ENCODE measurements at places on chromosomes 3 and 15.

- no peak for DNase-seq
Measured at GRCh38 chr3:115164374-115165221, 17.5 kb upstream of the ZBTB20 start.

DNA sequence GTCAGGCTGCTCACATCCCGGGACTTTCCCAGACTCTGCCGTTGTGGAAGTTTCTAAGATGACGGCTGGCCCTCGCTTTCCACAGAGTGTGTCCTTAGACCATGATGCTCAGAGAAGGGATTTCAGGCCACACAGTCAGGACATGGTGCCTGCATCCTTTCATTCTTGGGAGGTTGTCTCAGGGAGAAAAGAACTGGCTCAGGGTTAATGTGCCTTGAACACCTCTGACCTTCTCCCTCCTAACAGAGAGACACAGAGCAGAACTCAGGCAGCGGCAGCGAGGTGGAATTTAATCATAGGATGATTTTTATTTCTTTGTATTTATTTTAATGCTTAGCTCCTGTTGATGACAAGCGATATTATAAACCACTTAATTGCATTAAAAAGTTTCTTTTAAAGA lies 96.9 kb upstream of the ATP2B2 start:
- DNase-seq, result no peak

GRCh38 chr3:28467414-28467813 lies 118.8 kb upstream of the AZI2 start:
- no peak for DNase-seq

- no peak for DNase-seq
Measured at GRCh38 chr3:41169023-41169422, 30.3 kb upstream of the CTNNB1 start.

GRCh38 chr3:8519156-8519555 lies 17.5 kb downstream of the LMCD1 start:
- DNase-seq, result no peak

GRCh38 chr3:165852191-165852590 lies 15.0 kb upstream of the BCHE start:
- DNase-seq, result no peak

GRCh38 chr15:98927996-98928395 lies 79.6 kb downstream of the PGPEP1L start:
- no peak for DNase-seq

GRCh38 chr15:57570994-57571393 lies 20.7 kb upstream of the MYZAP start:
- no peak for DNase-seq

DNA sequence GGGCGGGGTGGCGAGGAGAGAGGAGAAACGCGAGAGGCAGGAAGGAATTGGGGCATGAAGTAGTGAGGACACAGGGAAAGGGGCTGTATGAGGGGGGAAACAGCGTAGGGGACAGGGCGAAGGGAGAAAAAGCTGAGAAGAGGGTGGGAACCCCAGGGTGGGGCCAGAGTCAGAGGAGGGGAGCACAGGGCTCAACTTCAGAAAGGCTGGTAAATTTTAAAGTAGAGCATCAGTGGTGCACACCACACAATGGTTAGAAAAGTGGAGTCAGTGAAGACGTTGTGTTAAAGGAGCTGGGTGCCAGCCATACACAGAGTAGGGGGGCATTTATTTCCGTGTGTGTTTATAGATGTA lies 3.0 kb upstream of the RPP25 start:
- no peak for DNase-seq

- no peak for DNase-seq
Measured at GRCh38 chr15:81279621-81280485, 44.1 kb downstream of the STARD5 start.

DNA sequence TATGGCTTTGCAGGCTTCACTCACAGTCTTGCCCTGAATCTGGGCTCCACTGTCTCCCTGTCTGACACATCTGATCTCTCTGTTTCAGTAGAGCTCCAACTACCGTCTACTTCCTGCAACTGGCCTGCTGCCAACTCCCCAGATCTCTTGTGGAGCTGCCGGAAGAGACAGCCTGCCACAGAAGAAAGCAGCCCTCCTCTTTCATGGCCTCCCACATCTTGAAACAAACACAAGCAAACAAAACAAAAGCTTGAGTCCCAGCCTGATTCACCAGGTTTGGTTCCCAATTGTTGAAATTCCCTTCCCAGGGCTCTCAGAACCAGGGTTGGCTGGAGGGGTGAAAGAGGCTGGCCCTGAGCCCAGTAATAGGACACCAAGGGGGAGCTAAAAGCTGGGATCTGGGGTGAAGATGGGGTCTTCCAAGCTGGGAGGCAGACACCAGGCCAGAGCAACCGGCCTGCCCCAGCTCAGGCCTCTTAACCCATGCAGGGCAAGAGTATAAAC lies 55.3 kb upstream of the CA12 start:
- peak; percentile 51 for DNase-seq

- DNase-seq, result no peak
Measured at GRCh38 chr3:135618123-135618522, 347.4 kb upstream of the PPP2R3A start.

- DNase-seq, result no peak
Measured at GRCh38 chr3:156627946-156628569, 46.3 kb upstream of the TIPARP start.

GRCh38 chr3:52810923-52811322 lies 16.3 kb downstream of the ITIH3 start:
- DNase-seq, result no peak

- DNase-seq, result no peak
Measured at GRCh38 chr15:29688506-29689286, 133.6 kb downstream of the TJP1 start.

GRCh38 chr15:66036859-66037258 lies 167.6 kb downstream of the RAB11A start:
- DNase-seq, result no peak

All from amniotic stem cell (primary cell).